ENCODE measurements at places on chromosomes 6 and 20. TPM values are rescaled to one million over a fixed set of nuclear protein-coding genes. Genes with fewer than 3 reads are reported as not detected.

DNA sequence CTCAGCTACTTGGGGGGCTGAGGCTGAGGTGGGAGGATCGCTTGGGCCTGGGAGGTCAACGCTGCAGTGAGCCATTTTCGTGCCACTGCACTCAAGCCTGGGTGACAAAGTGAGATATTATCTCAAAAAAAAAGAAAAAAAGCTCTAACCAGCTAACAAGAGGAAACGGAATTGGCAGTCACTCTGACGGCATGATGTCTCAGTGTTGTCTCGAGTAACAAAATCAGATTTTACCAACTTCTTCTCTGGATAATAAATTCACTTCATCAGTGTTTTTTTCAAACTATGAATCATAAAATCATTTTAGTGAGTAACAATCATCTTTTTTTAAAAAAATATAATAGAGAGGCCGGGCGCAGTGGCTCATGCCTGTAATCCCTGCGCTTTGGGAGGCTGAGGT is 12.6 kb downstream of the KIF16B start:
- DNase-seq, result no peak

DNA sequence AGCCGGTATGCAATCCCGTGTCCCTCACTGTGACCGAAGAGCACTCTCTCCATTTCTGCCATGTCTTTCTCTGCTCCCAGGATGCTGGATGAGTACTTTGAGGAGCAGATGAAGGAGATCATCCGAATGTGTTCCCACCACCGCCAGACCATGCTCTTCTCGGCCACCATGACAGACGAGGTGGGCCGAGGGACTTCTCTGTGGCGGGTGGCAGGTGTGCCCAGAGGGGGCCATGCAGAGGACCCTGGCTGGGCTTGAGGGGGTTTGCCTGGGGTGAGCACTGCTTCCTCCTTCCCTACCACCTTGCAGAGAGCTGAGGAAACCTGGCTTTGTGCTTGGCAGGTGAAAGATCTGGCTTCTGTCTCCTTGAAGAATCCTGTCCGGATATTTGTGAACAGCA is 14.0 kb downstream of the DDX27 start:
- no peak for DNase-seq

- DNase-seq, result no peak
These were observed 33.0 kb downstream of the RNF146 start for GRCh38 chr6:127299522-127300240.

GRCh38 chr6:5850848-5851255 is 155.9 kb downstream of the NRN1 start:
- no peak for DNase-seq

DNA sequence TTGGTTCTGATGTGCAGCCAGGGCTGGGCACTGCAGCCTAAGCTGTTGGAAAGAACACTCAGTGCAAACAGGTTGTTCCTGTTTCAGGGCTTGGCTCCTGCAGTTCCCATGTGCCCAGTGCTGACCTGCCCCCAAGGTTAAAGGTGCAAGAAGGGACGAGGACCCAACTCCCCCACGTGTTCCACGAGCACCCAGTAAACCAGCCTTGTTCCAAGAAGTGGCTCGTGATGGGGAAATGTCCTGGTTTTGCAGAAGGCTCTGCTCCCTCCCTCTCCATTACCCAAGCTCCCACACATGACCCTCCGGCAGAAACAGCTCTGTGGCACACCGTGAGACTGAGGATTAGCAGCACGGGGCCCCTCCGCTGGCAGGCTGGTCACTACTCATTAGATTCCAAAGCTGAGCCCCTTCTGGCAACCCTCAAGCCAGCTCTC is 9.4 kb downstream of the ACSS1 start:
- DNase-seq, result no peak

GRCh38 chr20:50068041-50068651 is 44.8 kb downstream of the UBE2V1 start:
- no peak for DNase-seq

DNA sequence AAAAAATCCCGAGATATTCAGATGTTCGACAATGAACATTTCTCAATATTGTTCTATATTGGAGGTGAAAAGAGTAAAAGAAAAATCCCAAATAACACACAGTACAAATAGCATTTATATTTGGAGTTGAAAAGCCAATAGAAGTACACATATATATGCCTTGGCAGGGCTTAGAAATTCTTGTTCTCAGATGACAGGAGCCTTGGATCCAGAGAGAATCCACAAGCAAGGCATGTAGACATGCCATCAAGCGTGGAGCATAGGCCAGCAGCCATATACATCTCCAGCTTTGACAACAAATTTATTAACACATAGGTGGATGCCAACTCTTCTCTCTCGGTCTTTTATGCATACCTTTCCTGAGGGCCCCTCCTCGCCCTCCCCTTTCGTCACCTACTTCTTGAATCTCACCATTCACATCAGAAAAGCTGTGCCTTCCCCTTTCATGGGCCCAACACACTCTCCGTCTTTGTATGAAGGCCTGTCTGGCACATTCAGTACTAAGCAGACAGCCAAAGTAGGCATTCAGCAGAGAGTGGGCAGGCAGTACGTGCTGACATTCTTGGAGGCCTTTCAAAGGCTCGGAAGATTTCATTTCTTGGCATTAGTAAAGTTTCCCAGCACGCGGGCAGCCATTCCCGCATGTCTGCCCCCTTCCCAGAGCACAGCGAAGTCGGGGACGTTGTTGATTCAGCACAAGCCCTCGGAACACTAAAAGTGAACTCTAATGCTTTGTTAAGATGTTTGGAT is 18.2 kb downstream of the NEDD9 start:
- DNase-seq, result no peak

DNA sequence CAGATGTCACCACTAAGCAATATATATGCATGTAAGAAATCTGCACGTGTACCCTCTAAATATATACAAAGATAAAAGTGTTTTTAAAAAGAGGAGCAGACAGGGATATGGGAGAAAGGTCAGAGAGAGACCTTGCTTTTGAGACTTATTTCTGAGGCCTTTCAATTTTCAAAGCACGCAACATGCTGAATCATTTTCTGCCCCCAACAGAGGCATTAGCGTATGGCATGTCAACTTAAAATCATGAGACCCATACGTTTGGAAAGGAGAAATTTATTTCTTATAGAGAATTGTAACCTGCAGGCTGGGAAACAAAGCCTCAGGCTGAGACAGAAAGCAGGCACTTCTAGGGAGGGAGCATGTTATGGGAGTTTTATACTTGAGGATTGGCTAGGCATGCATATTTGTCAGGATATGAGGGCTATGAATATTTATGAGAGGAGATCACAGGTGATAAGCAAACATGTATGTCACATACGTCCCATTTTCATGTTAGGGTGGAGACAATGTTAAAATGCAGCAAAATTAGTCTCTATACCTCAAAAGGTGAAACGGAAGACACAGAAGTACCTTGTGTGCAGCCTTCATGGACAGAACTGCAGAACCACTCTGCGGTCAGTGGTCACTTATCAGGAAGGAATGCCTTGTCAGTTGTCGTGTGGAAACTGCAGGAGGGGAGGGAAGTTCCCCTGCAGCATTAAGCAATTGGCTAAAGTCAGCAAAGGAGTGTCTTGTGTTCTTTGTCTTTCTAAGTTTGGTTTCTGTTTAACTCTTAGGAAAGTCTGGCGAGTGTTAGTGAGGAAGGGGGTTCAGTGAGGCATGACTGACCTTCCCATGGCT is 6.3 kb upstream of the GABRR2 start:
- DNase-seq, result no peak

- no peak for DNase-seq
These were observed 88.1 kb upstream of the STMND1 start for GRCh38 chr6:17013701-17014100.

GRCh38 chr6:168238159-168238909 is 81.2 kb downstream of the DACT2 start:
- DNase-seq, result no peak

- DNase-seq, result no peak
These were observed 3.7 kb downstream of the AK9 start for GRCh38 chr6:109687271-109687761.

- DNase-seq, result no peak
These were observed 87.0 kb downstream of the SGK1 start for GRCh38 chr6:134230940-134231339.

DNA sequence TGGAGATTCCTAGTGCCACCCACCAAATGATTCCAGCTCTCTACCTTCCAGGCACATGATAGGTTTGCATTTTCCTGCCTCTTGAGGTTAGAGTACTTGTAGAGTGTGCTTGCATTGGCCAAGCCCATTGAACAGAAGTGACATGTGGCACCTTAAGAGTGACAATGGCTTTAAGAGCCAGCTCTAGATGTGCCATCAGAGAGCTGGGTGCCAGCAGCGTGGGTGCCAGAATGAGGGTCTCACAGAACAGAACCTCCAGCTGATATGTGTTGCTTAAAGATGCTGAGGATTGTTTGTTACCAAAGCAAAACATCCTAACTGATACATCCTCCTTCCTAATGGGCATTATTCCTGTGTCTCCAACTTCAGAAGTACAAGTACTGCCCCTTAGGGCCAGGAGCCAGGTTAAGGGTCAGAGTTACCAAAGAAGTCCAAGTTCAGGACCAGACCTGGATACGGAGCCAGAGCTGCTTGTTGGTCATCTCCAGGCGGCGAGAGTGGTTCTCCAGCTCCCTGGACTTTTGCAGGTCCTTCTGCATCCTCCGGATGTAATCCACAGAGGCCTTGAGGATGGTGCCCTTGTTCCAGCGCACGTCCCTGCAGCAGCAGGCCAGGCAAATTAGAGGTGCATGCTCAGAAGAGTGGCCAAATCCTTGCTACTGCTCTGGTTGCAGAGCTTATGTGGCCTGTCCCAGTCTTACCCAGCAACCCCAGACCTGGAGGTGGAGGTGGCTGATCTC is 47.5 kb downstream of the MDFI start:
- DNase-seq, result no peak

DNA sequence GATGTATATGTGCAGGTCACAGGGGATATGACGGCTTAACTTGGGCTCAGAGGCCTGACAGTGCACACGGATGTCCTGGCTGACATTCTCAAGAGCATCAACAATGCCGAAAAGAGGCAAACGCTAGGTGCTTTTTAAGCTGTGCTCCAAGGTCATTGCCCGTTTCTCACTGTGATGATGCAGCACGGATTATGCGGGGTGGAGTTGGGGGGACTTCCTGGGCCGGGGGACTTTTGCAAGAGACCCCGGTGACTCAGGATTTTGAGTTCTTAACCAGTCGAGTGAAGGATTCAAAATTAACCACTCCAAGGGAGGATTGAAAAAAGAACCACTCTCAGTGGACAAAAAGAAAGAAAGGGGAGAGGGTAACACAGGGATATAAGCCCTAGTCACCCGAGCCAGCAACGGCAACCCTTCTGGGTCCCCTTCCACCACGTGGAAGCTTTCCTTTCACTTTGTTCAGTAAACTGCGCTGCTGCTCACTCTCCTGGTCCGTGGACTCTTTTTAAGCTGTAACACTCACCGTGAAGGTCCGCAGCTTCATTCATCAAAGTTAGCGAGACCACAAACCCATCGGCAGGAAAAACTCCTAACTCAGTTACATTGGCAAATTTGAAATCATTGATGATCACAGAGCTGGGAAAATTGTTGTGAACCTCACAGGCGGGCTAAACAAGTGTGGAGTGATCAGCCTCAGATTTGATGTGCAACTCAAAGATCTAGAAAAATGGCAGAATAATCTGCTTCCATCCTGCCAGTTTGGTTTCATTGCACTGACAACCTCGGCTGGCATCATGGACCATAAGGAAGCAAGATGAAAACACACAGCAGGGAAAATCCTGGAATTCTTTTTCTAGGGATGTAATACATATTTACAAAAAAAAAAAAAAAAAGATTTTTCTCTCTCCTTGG is 199.3 kb downstream of the ARID1B start:
- no peak for DNase-seq

DNA sequence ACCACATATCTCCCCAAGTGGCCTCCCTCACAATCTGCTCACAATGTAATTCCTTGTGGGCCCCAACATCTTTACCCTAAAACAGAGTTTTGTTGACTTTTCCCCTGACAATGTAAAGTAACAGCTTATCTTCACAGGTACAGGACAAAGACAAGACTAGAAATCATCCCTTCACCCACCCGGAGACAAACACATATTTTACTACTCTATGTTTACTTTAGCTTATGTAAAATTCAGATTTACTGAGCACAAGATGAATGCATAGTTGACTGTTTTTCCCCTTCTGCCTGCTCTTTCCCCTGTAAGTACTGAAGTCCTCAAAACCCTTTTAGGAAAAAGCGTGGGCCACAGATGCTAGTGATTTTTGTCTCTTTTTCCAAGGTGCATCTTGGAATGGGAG is 61.0 kb downstream of the RPP21 start:
- DNase-seq, result no peak

DNA sequence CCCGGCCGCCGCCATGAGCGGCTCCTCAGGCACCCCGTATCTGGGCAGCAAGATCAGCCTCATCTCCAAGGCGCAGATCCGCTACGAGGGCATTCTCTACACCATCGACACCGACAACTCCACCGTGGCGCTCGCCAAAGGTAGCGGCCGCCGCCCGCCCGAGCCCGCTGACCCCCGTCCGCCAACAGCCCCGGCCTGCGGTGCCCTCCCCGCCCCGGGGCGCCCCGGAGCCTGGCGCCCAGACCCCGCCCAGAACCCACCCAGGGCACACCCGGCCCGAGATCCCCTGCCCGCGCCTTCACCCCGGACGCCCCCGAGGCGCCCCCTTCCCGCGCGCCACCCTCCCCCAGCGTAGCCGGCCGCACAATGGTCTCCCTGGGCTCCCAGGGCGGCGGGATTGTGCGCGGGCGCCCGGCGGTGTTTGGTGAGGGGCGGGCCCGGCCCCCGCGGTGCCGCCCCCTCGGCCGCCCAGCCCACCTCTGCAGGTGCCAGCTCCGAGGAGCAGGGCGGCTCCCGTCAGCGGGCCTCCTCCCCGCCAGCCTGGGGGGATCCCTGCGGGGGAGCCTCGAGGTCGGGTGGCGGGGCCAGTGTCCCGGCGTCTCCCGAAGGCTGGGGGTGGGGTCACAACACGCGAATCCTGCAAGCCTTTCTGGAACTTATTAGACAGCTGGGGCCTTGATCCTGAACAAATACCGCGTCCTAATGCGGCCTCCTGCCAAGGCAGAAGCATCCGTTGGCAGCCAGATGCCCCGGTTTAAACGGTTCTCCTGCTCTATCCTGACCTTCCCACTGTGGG is 577 bp downstream of the LSM14B start:
- DNase-seq, result no peak

GRCh38 chr20:13098720-13099355 is 90.1 kb downstream of the SPTLC3 start:
- no peak for DNase-seq

The ZNF391 gene
- total RNA-seq, result 2.1 TPM

The ANKEF1 gene
- 2.3 TPM for total RNA-seq

The PDE7B gene
- total RNA-seq, result 7.4 TPM

The OTOR gene
- not detected for total RNA-seq

The TRAPPC3L gene
- total RNA-seq, result not detected

The ENPP5 gene
- total RNA-seq, result 0.46 TPM

The CDSN gene
- not detected for total RNA-seq

The DUSP22 gene
- 73.1 TPM for total RNA-seq

The PNPLA1 gene
- not detected for total RNA-seq

The FAXC gene
- total RNA-seq, result 22.2 TPM

The PAQR8 gene
- total RNA-seq, result 32.5 TPM

The SNRNP48 gene
- total RNA-seq, result 9.6 TPM

The ANKRD6 gene
- 10.1 TPM for total RNA-seq

The TRAM2 gene
- total RNA-seq, result 13.3 TPM

The LY6G6F gene
- not detected for total RNA-seq

The PRKN gene
- 11.4 TPM for total RNA-seq

The IL17A gene
- not detected for total RNA-seq
